ENCODE measurements at places on chromosomes 3 and 15.

GRCh38 chr3:167813169-167814123 is 77.9 kb downstream of the SERPINI1 start:
- peak; percentile 10 for DNase-seq

GRCh38 chr15:92510163-92510882 is 116.6 kb downstream of the ST8SIA2 start:
- peak; percentile 77 for DNase-seq

GRCh38 chr15:73712107-73712506 is 27.9 kb downstream of the CD276 start:
- no peak for DNase-seq

GRCh38 chr3:9301798-9302197 is 52.4 kb upstream of the SRGAP3 start:
- DNase-seq, result no peak

- no peak for DNase-seq
Measured at GRCh38 chr3:66828303-66828702, 169.8 kb upstream of the KBTBD8 start.

- no peak for DNase-seq
Measured at GRCh38 chr3:185534511-185534910, 17.9 kb downstream of the LIPH start.

DNA sequence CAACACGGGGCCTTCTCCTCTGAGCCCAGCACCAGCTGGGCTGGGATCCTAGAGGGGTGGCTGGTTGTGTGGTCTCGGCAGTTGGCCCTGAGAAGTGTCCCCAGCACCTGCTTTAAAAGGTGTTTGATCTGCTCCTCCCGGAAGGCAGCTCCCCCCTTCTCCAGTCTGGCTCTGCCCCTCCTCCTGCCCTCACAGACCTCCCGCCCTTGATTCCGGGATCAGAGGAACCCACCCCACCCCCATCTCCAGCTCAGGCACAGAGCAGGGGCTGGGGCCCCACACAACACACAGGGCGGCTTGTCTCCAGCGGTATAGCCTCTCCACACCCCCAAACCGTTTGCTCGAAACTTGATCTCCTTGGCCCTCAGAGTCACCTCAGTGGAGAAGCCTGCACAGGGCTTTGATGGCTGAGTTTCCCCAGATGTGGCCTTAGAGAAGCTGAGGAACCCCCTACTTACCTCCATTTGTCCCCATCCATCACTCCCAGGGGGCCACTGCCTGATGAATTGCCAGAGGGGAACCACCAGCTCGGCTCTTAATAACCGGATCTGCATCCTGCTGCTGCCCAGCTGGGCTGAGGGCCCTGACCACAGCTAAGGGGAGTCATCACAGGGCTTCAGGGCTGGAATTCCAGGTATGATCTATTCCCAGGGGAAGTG is 6.4 kb upstream of the STRA6 start:
- DNase-seq, result no peak

DNA sequence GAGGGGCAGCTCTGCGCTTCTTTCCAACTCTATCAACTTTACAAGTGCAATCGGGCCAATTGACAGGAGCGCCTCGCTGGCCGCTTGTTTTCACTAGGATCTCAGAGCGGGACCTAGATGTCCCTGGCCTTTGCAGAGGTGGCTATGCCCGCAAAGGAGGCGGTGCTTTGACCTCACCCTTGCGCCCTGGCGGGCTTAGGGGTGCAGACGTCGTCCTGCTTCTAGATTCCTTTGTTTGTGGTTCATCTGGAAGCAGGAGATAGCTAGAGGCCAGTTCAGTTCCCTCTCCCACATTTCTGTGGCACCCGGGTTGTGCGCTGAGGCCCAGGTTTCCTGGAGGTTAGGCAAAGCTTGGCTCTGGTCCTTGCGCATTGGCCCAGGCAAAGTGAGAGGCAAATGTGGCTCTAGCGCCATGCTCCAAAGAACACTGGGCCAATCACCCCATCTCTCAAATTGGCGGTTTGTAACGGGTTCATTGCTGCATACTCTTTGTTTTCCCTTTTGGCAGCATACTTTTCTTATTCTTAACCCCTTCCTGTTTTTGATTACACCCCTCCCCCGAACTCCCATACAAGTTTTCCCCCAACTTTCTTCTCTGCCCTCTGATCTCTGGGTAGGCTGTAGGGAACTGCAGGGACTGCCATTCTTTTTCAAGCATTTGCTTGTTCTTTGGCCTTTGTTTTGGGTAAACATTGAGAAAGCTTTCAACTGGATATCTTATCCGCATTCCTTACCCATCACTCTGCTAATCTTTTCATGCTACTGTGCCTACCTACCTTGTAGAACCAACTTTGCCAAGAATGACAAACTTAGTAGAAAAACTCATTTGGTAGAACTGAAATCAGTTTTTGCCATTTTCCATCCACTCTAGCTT is 1.4 kb downstream of the PPM1L start:
- DNase-seq, result peak; percentile 61

GRCh38 chr3:138186221-138186620 is 880 bp upstream of the ARMC8 start:
- no peak for DNase-seq

DNA sequence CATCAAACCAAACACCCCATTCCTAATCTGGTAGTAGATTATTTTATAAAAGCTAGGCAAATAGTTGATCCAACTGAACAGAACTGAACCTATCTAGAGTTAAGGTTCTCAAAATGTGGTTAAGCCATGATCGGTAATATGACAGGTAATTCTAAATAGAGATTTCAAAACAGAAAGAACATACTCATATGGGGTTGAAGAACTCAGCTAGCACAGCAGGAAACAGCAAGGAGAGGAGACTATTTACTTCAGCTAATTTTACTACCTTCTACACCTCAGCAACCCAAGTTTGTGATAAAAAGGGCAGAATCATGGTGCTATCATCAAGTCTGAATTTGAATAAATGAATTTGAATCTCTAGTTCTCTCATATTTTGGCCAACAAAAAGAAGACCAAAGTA is 11.8 kb downstream of the CD47 start:
- DNase-seq, result no peak

- DNase-seq, result no peak
Measured at GRCh38 chr15:52523647-52524046, 5.0 kb downstream of the MYO5A start.

GRCh38 chr15:45589256-45589655 is 2.1 kb downstream of the BLOC1S6 start:
- no peak for DNase-seq

DNA sequence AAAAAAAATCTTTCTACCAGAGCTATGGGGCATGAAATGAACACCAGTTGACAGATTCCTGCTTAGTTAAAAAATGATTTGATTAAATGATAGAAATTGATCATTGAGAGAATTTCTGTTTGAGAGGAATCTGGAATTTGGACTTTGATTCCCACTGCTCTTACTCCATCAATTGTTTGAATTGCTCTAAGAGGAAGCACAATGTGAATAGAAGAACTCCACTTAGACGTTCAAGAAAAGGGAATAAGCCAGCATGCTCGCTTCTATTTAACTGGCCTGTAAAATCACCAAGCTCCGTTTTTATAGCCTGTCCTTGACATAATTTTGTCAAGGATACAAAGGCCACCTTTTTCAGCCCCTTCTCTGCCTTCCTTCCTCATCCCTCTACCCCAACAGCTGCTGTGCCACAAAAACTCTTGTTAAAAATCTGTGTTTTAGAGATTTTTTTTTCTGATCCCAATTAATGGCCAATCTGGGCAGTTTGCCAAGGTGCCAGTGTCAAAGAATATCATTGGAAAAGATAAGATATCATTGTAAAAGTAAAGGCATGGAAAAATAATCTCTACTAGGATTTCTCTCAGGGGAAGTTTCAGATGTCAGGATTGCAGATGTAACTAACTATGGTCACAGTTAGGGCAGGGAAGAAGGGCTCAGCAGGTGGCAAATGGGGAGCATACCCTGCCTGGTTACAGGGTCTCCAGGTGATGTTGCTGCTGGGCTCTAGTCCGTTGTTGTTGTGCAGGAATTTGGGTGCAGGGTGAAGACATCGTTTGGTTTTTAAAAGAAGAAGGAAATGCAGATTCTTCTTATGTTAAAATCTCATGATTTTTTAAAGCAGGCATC is 301.8 kb upstream of the PDZRN3 start:
- DNase-seq, result peak; percentile 84

- DNase-seq, result no peak
Measured at GRCh38 chr15:91954292-91954691, 100.8 kb downstream of the SLCO3A1 start.

DNA sequence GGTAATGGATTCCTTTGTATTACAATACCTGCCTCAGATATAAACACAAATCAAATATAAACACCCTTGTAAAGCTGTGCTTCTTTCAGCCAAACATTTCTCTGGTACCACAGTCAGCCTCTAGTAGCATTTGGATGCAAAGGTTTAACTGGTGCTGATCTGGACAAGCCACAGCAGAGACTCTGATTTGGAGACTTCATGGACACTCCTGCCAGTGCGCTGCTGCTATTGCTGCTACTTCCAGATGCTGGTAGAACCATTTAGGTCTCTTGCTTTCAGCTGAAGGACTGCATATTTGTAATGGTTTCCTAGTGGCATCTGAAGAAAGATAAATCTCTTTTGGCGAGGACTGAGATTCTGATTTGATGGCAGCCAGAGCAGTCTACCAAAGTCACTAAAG is 36.9 kb downstream of the NCK1 start:
- DNase-seq, result no peak

DNA sequence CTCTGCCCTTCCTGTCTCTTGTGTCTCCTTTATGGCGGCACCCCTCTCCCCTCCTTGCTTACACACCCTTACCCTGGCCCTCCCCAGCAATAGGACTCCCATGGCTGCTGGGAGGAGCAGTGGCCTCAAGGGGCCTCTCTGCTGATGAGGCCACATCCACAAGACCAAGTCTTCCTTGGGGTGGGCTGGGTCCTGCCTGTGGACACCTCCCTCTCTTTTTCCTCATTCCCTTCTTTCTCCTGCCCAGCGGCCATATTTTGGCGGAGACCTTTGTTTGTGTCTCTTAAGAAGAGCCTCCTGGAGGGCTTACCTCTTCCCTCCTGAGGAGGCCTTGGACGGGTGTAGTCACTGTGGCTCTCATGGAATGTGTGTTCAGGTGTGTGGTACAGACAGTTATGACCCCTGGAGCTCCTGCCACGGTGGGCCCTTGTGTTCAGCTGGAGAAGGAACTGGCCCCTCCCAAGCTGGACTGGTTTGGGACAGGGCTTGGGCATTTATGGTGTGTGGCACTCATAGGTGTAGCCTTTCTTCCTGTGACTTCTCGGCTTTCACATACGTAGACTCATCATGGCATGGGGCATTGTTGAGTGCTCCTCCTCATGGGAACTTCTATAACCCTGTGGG is 56.6 kb upstream of the APEH start:
- no peak for DNase-seq

- DNase-seq, result peak; percentile 67
Measured at GRCh38 chr15:75023872-75024636, 664 bp downstream of the PPCDC start.

GRCh38 chr3:44712455-44713075 is at the start of gene ZNF502:
TSS of gene ZNF502 (plus strand) at chr3:44712660. CDS start at chr3:44720262, 7,602 bp downstream.
- no peak for DNase-seq

DNA sequence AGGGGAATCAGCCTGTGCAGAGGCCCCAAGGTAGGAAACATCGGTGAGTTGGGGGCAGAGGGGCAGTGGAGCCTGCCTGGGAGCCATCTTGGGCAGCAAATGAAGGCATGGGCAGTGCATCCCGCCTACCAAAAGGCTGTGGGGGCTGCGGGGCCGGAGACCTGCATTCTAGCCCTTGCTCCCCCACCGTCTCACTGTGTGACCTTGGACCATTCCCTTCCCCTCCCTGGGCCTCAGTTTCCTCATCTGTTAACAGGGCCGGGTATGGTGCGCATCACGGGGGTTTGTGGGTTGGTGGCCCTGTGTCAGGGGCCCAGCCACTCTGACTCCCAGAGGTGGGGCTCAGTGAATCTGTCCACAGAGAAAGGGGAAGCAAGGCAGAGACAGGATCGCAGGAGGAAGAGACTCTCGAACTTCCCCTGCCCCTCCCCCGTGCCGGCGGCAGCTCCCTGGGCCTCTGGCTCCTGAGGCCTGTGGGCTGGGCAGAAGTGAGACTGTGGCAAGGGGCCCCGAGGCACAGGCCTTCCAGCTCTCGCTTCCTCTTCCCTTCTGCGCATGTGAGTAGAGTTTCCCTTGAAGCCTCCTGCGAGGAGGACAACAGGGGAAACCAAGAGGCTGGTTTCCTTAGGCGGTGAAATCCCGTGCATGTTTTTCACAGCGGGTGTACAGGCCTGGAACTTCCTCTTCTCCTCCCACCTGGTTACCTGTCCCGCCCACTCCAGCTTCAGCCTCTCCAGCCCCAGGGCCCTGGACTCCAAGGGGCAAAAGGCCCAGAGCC is 42.9 kb downstream of the IDH2 start:
- DNase-seq, result no peak

DNA sequence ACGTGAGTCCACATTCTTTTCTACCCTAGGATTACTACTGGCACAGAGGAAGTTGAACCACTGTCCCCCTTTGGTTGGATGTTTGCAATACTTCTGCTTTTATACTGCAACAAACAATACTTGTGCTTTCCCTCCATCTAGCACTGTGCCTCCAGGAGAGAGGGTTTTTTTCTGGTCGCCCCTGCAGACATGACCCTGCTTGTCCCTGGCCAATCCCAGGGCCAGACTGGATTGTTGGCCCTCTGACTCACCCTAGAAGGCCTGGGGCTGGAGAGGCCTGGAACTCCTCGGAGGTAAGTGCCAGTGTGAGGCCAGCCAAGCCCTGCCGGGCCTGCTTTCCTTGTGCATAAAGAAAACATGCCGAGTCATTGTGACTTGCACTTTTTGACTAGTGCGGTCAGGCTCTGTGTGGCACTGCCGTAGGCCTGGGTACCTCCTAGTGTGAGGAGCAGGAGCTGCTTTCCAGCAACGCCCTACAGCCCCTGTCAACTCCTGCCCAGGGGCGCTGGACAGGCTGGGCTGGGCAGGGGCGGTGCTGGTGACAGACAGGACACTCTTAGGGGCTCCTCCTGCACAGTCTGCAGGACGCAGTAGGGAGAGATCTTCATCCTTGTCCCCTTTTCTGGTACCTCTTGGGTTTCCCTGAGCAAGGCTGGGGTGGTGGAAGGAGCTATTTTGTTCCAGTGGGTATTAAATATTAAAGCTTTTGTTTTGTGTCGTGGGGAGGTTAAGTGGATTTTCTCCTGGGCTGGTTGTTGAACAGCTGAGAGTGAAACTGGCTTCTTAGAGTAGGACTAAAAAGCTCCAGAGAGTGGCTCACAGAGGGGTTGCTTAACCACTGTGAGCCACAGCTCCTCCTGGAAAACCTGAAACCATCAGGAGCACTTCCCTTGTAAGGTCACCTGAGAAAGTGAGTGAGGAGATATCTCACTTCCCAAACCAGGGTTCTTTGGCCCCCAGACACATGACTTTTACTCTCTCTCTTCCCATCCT is 14.4 kb upstream of the TKT start:
- peak; percentile 84 for DNase-seq

GRCh38 chr15:60840306-60840702 is 361.4 kb upstream of the ICE2 start:
- no peak for DNase-seq

GRCh38 chr3:132461544-132461943 is 44.2 kb downstream of the DNAJC13 start:
- no peak for DNase-seq

GRCh38 chr15:39582286-39582976 is 1.6 kb downstream of the THBS1 start:
- no peak for DNase-seq

- peak; percentile 13 for DNase-seq
Measured at GRCh38 chr3:111260878-111261277, 189.3 kb downstream of the NECTIN3 start.

GRCh38 chr3:58299839-58300516 is 6.1 kb upstream of the RPP14 start:
- DNase-seq, result no peak

Measured in HAP-1 (cell line).